ENCODE measurements at places on chromosomes 3 and 15. TPM values are rescaled to one million over a fixed set of nuclear protein-coding genes. Genes with fewer than 3 reads are reported as not detected.
A peak's percentile ranks its signal among the peaks of the same experiment; 100 is the strongest.

DNA sequence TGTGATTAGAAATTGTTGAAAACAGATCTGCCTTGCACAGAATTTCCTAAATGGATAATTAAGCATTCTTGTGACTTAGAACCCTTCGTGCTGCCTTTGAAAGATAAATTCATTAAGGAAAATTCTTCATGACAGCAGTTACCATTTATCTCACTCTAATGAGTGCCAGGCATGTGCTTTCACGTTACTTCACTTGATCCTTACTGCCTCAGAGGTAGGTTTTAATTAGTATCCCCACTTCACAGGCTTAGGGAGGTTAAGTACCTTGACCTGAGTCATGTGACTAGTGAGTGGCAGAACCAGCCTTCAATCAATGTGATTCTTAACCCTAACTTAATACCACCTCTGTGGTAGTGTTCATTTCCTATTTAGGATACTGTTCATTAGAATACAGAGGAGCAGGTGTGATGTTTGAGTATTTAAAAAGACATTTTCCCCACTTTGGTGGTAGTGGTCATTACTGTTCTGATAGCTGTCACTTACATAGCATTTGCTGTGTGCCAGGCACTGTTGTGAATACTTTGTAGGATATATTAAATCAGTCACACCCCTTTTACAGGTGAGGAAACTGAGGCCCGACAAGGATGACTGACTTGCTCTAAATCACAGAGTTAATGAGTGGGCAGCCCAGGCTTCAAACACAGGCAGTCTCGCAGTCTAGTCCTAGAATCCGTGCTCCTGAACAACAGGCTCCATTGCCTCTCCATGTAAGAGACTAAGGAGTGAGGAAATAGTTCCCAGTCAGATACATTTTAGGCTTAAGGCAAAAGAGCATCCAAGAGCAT is 57.9 kb downstream of the RLBP1 start:
- no peaks in the 10 kb centered on the region for H3K27me3 ChIP-seq
- peaks cover 8% of the 10 kb centered on the region for H3K36me3 ChIP-seq
- H3K27ac ChIP-seq: no peak overlapping the region
- H3K4me1 ChIP-seq: peaks cover 12% of the 10 kb centered on the region

- no peak overlapping the region for H3K27ac ChIP-seq
- no peaks in the 10 kb centered on the region for H3K27me3 ChIP-seq
- H3K4me3 ChIP-seq: no peak overlapping the region
- no peaks in the 10 kb centered on the region for H3K36me3 ChIP-seq
- DNase-seq: peak; percentile 58
- H3K4me1 ChIP-seq: no peaks in the 10 kb centered on the region
Observed at GRCh38 chr3:22542311-22542710, 660.8 kb upstream of the UBE2E2 start.

GRCh38 chr3:15102256-15102655 is 3.3 kb upstream of the RBSN start:
- peak; percentile 89 for DNase-seq
- H3K36me3 ChIP-seq: no peaks in the 10 kb centered on the region
- peak overlapping the region; percentile 57 for H3K4me3 ChIP-seq
- peak overlapping the region; percentile 97 for H3K27ac ChIP-seq
- peaks cover 33% of the 10 kb centered on the region for H3K4me1 ChIP-seq
- no peaks in the 10 kb centered on the region for H3K27me3 ChIP-seq

- H3K4me3 ChIP-seq: no peak overlapping the region
- H3K4me1 ChIP-seq: no peaks in the 10 kb centered on the region
- no peaks in the 10 kb centered on the region for H3K27me3 ChIP-seq
- DNase-seq: no peak
- peaks cover 42% of the 10 kb centered on the region for H3K36me3 ChIP-seq
- H3K27ac ChIP-seq: no peak overlapping the region
Observed at GRCh38 chr3:53287131-53287629, 31.4 kb upstream of the TKT start.

DNA sequence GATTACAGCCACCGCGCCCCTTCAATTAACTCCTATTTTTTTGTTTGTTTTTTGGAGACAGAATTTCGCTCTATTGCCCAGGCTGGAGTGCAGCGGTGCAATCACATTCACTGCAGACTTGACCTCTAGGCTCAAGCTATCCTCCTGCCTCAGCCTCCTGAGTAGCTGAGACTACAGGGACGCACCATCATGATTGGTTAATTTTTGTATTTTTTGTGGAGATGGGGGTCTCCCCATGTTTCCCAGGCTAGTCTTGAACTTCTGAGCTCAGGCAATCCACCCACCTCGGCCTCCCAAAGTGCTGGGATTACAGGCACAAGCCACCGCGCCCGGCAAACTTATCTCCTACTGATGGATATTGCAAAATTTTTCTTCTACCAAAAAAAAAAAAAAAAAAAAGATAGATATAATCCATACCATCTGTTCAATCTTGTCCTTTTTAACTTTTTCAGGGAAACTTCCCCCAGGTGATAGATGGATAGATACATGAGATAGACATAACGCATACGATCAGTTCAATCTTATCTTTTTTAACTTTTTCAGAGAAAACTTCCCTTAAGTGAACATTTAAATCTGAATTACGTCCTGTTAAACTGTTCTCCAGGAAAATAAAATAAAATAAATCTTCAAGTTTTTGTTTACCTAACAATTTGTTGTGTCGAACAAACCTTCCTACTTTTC is 693 bp upstream of the RPSA start:
- H3K27ac ChIP-seq: peak overlapping the region; percentile 96
- H3K4me3 ChIP-seq: peak overlapping the region; percentile 80
- H3K4me1 ChIP-seq: peaks cover 13% of the 10 kb centered on the region
- no peaks in the 10 kb centered on the region for H3K27me3 ChIP-seq
- DNase-seq: no peak

- no peak overlapping the region for H3K27ac ChIP-seq
- H3K36me3 ChIP-seq: peaks cover 46% of the 10 kb centered on the region
- no peaks in the 10 kb centered on the region for H3K27me3 ChIP-seq
- DNase-seq: no peak
- no peak overlapping the region for H3K4me3 ChIP-seq
Observed at GRCh38 chr3:172119266-172119969, 80.0 kb downstream of the FNDC3B start.

DNA sequence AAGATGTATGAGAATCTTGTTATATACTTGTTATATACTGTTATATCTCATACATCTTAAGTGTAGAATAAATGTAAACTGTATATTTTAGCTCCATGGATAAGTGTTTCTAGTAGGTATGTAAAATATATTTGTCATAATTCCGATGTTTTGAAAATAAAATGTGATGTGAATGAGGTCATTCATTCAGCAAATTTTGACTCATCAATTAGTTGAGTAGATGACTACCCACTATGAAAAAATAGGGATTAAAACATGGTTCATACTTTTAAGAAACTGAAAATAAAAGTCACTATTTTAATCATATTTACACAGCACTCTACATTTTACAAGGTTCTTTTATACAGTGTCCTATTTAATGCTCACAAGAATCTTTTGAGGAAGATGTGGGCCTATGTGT is 28.4 kb upstream of the CNTN3 start:
- no peaks in the 10 kb centered on the region for H3K36me3 ChIP-seq
- peak overlapping the region; percentile 37 for H3K27ac ChIP-seq
- DNase-seq: no peak
- H3K4me3 ChIP-seq: no peak overlapping the region
- peaks cover 13% of the 10 kb centered on the region for H3K4me1 ChIP-seq

DNA sequence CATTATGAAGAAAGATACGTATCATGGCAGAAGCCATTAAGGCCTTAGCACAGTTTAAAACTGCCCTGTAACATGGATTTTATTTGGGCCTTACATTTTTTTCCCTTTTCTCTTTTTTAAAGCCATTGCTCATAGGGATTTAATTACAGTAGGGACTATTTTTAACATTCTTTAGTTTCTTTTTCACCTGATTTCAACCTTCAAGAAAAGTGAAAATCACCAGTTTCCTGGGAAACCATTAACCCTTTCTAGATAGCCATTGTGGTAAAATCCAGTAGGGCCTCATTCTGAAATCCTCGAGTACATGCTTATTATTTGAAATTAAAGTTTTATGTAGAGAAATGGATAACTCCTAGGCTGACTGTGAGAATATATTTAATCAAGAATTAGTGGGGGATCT is 3.1 kb downstream of the SPRED1 start:
- H3K4me1 ChIP-seq: peaks cover 30% of the 10 kb centered on the region
- DNase-seq: no peak
- peaks cover 11% of the 10 kb centered on the region for H3K36me3 ChIP-seq

The GOLGA6L4 gene
- 2.3 TPM for total RNA-seq

The MCF2L2 gene
- total RNA-seq: 2.6 TPM

The FRMD5 gene
- 0.98 TPM for total RNA-seq

The PTH1R gene
- total RNA-seq: not detected

The DGKG gene
- not detected for total RNA-seq
